ENCODE measurements at places on chromosomes 5 and 9.
A peak's percentile ranks its signal among the peaks of the same experiment; 100 is the strongest.

DNA sequence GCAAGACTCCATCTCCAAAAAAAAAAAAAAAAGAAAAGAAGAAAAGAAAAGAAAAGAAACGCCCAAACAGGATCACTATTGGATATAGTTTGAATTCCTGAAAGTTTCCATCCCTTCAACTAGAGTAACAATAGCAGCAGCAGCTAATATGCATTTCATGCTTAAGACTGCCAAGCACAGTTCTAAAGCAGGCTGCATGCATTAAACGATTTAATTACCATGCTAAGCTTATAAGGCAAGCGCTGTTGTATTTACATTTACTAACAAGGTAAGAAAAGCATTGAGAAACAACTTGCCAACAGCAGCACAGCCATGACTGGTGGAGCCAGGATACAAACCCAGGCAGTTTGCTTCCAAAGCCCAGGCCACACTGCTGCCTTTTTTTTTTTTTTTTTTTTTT lies 13.0 kb downstream of the TBC1D2 start:
- DNase-seq = no peak

DNA sequence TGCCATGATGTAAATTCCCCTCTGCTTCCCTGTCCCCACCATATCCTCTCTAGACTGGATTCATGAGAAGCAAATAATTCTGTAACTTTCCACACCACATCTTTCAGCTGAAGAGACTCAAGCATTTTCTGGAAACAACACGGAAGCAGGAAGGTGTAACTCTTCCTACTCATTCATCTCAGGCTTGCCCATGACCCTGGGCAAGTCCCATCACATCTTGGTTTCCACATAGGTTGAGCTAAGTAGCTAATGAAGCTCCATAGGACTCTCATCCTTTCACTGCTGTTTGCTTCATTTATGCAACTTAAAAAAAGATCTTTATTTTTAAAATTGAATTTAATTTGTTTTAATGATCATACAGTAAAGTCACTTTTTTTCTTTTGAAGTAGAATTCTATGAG lies 32.7 kb upstream of the STARD4 start:
- no peak for DNase-seq

DNA sequence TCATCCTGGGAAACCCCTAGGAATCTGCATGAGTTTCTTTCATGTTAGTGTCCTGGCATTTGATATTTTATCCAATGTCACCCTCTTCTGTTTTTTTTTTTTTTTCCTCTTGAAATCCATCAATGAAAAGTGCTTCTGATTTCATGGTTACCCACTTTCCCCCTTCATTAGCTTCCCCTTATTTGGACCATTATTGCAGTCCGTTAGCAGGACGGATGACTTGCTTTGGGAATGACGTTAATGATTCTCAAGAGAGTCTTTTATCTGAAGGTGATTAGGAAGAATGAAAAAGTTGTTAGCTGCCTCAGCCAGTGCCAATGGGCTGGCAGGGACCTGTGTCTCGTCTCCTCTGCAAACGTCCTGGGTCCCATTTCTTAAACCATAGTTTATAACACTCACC lies 134.7 kb downstream of the SEMA6A start:
- no peak for DNase-seq

- DNase-seq = no peak
Observed at GRCh38 chr5:77920359-77921058, 144.4 kb upstream of the TBCA start.

DNA sequence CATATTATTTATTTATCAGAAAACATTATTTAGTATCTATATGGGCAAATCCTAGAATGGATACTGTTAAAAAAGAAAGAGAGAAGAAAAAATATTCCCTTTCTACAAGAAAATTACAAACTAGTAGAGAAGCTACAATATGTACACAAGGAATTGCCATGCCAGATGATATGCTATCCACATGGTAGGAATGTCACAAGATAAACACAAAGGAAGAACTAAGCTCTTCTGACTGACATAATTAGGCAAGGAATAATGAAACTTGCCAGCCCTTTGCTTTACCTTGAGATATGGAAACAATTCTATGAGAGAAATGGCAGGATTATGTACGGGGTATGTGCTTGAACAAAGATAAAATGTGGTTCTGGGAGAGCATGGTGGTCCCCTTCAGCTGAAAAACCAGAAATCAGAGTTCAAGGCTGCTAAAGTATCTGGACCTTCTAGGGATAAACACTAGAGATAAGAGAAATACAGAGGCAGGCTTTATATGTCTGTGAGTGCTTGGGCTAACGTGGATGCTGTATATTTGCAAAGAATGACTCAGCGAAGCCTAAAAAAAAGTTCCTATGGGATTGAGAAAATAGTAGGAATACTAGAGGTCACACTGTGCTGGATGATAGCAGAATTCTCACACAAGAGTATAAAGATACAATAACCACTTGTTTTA lies 451.6 kb downstream of the TLE1 start:
- peak; percentile 48 for DNase-seq

DNA sequence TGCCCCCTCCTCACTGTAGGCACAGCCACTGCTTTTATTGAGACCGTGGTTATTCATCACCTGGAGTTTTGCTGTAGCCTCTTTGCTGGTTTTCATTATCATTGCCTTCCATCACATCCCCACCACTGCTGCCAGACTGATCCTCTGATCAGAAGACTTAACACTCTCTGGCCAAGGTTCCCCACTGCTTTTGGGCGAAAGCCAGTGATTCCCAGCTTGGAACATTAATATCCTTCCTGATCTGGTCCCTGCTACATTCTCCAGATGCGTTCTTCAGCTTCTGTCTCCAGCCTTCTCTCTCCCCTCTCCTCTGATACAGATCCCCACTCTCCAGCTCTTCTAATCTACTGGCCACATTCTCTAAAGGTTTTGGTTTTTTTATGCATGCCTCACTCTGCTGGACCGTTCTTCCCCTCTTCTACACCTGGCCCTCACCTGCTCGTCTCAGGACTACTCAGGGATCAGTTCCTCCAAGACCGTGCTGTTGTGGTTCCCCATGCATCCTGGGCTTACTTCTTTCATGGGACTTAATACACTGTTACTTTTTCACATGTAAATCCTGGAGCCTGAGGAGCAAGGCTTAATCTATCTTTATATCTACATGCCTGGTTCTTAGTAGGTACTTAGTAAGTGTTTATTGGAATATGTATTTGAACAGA lies 115.0 kb downstream of the PRKACG start:
- DNase-seq = no peak

GRCh38 chr9:123300554-123300953 lies 32.2 kb upstream of the STRBP start:
- no peak for DNase-seq

GRCh38 chr5:10655972-10656830 lies 92.3 kb downstream of the ANKRD33B start:
- DNase-seq = peak; percentile 80

DNA sequence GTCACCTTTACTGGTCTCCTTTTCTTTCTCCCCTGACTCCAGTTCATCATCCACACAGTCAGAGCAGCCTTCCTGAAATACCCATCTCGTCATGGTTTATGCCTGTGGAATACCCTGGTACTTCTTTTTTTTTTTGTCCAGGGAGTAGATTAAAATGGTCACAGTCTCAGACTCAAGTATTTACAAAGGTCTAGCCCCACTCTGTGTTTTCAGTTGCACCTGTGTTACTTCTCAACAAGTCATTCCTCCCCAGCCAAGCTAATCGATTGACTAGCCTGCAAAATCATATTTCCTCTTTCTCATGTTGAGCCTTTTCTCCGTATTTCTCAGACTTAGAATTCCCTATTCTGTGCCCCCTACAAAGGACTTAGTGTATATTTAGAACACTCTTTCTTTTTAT lies 155.2 kb upstream of the KCNN2 start:
- no peak for DNase-seq

DNA sequence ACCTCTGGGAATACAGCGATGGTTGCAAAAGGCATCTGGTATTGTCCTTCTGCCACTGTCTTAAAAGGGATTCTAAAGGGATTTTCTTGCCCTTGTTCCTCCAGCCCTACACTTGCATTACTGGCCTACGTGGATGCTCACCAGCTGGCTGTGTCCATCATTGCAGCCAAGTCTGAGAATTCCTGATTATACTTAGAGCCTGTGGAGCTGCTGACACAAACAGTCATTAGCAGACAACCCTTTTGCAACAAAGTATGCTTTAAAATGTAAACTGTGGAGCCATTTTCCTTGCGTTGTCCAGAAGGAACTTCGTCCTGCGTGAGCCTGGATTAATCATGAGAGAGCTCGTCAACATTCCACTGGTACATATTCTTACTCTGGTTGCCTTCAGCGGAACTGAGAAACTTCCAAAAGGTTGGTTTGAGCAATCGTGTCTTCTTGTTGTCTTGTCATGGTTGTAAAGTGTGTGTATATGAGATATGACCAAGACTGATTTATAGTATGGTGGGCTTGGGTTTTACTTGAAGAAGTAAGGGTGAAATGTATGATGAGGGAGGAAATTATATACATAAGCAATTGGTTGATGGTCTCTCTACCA lies at the start of gene MUSK:
Gene MUSK, plus strand, starts transcription at position 222 of the 598 bp plus-strand sequence. Its CDS starts 114 bp downstream, at position 336.
- DNase-seq = no peak

DNA sequence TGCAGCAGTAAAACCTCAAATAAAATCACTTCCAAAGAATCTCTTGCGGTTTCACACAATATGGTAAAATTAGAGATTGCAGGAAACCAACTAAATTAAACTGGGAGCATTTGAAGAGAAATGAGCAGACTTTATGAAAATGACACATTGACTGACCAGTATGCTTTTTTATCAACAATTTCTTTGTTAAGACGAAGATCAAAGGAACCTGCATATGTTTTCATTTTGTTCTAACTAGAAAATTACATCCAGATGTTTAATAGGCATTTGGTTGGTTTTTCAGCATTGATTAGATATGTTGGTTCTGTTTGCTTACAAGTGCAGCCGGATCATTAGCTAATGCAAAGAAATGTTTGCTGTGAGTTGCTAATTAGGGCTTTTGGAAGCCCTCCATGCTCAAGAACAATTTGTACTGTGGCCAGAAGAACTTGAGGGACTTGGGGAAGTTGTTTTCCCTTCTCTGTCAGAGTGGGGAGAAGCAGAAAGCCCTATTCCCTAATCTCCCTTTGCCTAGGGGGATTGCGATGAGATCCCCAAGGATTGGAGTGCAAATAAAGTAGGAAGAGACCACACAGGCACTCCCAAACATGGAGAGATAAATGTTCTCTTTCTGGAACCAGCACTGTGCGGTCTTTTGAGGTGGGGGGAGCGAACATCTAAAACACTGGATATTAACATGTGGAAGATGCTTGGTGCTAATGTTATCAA lies 4.5 kb upstream of the TLE1 start:
- no peak for DNase-seq

DNA sequence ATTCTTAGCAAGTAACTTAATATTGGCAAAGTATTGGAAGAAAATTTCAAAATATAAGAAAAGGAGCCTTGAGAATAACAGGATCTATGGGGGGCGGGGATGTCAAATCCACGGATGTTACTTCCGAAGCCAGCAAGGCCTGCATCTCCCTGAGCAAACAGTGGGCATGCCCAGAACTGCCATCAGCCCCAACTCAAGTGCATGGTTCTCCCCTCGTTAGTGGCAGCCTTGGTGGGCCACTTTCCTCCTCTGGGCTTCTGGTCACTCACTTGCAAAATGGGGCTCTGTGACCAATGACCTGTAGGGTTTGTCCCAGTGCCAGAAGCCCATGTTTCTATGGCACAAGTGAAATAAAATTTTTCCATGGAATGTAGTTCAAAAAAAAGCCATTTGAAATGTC lies 27.2 kb upstream of the MED10 start:
- DNase-seq = no peak

- DNase-seq = no peak
Observed at GRCh38 chr9:127825319-127826051, 22.8 kb downstream of the FPGS start.

- DNase-seq = no peak
Observed at GRCh38 chr5:23305055-23305454, 202.4 kb upstream of the PRDM9 start.

- DNase-seq = no peak
Observed at GRCh38 chr5:148653291-148653835, 964 bp downstream of the HTR4 start.

GRCh38 chr9:27589462-27589861 lies 16.2 kb upstream of the C9orf72 start:
- DNase-seq = no peak

DNA sequence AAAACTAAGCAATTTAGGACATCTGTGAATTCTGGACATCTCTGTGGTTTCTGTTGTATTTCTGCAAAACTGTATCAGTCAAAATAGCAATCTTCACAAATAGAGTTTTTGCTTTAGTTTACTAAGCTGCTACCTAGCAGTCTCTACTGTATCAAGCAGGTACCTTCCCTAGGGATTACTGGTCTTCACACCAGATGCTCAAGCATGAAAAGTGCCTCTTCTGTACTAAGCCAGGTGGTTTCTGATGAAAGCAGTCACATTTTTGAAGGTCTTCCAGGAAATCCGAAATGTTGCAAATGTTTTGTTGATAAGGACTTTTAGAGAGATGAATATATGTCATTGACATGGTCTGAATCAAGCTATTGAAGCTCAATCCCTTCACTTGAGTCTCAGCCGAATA lies 540.0 kb downstream of the KCTD16 start:
- no peak for DNase-seq

- no peak for DNase-seq
Observed at GRCh38 chr5:115639377-115639776, 13.5 kb upstream of the TMED7 start.

GRCh38 chr9:95025213-95026147 lies 292.0 kb downstream of the FANCC start:
- DNase-seq = no peak

- DNase-seq = no peak
Observed at GRCh38 chr5:134275822-134276221, 49.9 kb upstream of the PPP2CA start.

GRCh38 chr5:9198394-9198793 lies 347.5 kb downstream of the SEMA5A start:
- peak; percentile 47 for DNase-seq

GRCh38 chr9:129351058-129351641 lies 173.1 kb upstream of the IER5L start:
- DNase-seq = no peak

DNA sequence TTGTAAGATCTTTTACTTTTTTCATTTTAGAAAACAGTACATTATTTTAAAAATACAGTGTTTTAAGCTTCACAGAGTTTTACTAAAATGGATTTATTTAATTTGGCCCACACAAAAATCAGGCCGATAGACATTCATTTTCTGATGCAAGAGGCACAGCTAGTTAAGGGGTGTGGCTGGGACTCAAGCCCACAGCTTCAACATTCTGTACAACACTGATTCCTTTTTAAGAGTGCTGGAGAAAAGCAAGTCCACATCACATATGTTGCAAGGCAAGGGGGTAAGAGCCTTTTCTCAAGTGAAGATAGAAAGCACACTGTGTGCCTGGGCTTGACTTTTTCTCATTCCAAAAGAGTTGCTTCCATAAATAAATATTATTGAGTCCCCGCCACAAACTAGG lies 195.9 kb downstream of the RFK start:
- no peak for DNase-seq

DNA sequence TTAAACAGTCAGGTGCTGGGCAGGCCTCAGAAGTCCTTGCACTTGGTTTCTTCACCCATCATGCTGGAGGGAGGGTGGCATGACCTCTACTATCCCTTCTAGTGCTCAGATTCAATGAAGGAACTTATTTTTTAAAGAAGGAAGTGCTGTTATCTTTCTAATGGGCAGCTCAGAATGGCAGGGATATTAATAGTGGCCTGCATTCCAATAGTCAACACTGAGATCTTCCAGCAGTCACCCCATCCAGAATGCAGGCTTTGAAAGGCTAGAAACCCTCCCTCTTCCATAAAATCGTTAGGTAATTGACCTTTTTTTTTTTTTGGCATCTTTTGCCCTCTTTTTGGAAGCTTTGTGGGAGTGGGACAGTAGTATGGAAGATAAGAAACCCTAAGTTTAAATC lies 325.0 kb downstream of the ARRDC3 start:
- no peak for DNase-seq

- DNase-seq = no peak
Observed at GRCh38 chr9:109016132-109016531, 2.8 kb upstream of the CTNNAL1 start.

- no peak for DNase-seq
Observed at GRCh38 chr9:128190013-128190412, 1.4 kb downstream of the CIZ1 start.
